ENCODE measurements at places on chromosomes 1 and 21.

GRCh38 chr1:43912607-43913006 lies 21.0 kb upstream of the ARTN start:
- DNase-seq, result no peak

- DNase-seq, result no peak
Observed at GRCh38 chr21:41601573-41602368, 93.8 kb upstream of the TMPRSS2 start.

- DNase-seq, result no peak
Observed at GRCh38 chr1:206672011-206672688, 12.6 kb upstream of the MAPKAPK2 start.

- DNase-seq, result no peak
Observed at GRCh38 chr1:158666037-158666436, 20.5 kb downstream of the SPTA1 start.

DNA sequence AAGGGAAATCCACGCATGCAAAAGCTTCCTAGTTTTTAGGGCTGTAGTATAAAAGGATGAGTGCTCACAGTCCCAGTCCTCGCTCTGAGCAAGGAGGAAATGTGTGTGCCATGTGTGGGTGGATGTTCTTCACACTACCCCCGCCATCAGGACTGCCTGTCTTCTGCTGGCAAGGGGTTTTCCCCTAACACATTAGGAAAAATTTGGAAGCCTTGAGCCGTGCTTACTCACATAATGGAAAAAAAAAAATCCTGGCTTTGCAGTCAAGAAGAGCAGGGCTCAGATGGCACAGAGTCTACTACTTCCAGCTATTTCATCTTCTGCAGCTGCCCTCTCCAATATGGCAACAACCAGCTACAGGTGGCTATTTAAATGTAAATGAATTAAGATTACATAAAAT lies 363.1 kb downstream of the PLPP3 start:
- peak; percentile 47 for DNase-seq

DNA sequence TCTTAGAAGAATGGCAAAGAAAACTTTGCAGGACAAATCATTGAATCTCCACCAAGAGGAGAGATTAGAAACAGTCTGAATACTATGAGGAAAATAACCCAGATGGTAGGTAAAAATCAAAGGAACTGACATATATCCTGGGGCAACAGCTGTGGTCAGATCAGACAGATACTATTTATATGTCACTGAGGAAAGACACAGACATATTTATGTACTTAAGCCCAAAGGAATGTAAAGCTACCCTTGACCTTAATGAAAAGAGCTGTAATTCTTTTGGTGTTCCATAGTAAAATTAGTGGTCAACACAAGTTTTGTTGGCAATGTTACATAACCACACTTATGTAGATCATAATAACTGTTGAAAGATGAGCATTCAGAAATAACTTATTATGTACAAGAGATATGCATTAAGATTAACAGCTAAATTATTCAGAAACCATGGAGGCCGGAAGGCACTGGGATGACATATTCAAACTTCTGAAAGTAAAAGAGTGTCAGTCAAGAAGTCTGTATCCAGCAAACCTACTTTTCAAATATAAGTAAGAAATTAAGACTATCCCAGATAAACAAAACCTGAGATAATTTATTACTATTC lies 166.1 kb upstream of the SAMSN1 start:
- no peak for DNase-seq

DNA sequence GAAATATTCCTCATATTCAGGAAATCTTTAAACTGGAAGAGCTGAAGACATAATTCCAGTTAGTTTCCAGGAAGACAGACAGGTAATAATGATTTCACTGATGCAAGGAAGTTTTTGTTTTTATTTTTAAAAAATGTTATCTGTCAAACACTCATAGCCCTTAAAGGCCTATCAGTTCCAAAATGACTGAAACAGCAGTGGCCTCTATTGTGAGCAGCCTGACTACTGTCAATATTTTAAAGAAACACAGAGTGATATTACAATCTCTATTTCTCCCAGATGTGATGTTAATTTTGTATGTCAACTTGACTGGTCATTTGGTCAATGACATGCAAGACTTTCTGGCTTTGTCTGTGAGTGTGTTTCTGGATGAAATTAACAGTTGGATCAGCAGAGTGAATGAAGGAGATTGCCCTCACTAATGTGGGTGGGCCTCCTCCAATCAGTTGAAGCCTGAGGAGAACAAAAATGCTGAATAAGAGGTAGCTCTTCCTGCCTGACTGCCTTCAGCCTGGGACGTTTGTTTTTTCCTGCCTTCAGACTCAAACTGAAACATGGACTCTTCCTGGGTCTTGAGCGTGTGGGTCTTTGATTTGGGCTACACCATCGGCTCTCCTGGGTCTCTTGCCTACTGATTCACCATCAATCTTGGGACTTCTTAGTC lies 31.3 kb upstream of the SLC30A10 start:
- no peak for DNase-seq

DNA sequence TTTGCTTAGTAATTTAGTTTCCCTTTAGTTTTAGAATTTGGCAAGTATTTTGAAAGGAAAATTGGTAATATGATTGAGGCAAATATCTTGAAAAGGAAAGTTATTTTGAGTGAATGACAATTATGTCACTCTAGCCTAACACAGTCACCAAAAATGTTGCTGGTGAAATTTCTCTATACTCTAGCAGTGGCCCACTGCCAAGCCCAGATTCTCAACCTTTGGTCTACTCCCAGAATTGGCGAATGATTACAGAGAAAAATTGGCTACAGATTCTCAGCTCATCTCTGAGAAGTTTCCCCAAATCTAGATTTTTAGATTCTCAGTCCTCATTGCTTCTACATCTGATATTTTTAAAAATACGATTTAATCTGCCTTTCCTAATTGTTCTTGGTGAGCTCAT lies 84.9 kb downstream of the PIGK start:
- no peak for DNase-seq

GRCh38 chr21:32599091-32599490 lies 13.1 kb downstream of the CFAP298 start:
- DNase-seq, result no peak

GRCh38 chr1:208009303-208009702 lies 98.4 kb upstream of the CD34 start:
- DNase-seq, result no peak

DNA sequence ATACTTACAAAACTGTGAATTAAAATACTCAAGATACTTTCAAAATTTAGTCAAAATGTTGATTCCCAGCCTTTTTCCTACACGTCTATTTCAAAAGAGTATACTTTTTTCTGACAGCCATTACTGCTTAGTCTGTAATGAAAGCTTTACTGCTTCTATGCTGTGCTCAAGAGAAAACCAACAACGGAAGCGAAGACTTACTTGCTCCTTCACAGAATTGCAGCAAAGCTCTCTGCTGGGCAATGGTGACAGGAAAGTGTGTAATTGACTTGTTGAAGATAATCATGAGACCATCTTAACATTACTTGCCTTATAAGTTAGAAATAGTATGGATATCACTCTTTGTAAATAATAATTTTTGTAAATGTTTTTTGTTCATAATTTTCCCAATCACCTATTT lies 1.7 kb upstream of the DYNLT5 start:
- no peak for DNase-seq

- DNase-seq, result no peak
Observed at GRCh38 chr1:195954848-195955247, 653.4 kb downstream of the KCNT2 start.

DNA sequence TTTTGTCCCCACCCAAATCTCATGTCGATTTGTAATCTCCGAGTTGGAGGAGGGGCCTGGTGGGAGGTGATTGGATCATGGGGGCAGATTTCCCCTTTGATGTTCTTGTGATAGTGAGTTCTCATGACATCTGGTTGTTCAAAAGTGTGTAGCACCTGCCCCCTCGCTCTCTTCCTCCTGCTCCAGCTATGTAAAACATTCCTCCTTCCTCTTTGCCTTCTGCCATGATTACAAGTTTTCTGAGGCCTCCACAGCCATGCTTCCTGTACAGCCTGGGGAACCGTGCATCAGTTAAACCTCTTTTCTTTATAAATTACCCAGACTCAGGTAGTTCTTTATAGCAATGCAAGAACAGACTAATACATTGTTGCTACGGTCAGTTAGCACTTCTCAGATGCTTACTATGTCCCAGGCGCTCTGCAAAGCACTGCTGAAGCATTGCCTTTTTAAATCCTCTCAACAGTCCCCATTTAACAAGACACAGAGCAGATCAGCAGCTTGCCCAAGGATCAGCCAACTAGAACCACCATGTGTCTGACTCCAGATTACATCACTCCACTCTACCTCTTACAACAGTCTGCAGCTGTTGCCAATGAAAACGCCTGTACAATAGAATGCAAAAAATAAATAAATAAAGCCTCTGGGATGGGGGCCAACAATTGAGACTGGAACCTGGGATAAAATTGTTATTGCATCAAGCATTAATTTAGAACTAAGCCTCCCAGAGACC lies 52.4 kb upstream of the USP1 start:
- peak; percentile 40 for DNase-seq

DNA sequence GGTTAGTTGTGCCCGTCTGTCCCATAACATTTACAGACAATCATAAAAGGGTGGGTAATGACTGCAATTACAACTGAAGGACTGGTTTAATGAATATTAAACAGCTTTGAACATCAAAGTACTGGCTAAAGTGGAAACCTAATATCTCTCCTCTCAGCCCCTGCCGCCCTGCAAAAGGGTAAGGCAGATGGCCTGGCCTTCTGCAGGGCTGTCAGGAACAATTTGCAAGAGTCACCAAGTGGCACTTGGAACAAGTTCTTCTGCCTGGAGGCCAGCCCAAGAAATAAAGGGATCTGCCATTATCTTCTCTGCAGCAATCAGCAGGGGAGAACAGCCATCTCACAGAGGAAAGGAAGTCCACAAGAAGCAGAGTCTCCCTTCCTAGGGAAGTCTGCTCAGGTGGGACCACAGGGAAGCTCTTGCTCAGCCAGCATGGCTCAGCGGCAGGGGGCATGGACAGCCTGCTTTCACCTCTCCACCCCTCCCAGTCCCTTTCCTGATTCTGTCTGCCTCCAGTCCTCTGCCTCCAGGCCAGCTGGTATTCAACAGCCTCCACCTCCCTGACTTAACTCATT lies 96.1 kb downstream of the TRABD2B start:
- DNase-seq, result no peak

- no peak for DNase-seq
Observed at GRCh38 chr1:151905070-151905442, 4.3 kb downstream of the THEM4 start.

GRCh38 chr1:19315378-19316198 lies 3.5 kb downstream of the SLC66A1 start:
- no peak for DNase-seq

DNA sequence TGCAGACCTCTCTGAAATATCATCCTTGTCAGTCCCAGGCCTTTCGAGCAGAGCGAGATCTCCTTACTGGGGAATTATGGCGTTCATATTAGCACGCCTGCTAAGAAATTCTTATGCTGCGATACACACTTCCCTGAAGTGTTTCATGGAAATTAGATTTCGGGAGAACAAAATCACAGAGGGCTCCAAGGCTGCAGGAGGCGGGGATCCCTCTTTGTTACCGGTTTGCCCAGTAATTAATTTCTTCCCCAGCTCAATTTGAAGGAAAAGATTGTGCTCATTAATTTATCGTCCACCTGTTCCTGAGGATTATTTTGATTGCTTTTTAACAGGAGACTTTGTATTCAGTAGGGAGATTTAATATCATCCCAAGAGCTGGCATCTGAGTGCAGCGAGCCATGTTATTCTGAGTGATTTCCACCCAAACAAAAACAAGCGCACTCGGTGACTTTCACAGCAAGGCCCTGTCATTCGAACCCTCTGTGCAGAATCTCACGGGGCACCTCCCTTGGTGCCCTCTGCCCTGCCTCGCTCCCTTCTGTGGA lies 202.3 kb upstream of the GALNT2 start:
- DNase-seq, result no peak

DNA sequence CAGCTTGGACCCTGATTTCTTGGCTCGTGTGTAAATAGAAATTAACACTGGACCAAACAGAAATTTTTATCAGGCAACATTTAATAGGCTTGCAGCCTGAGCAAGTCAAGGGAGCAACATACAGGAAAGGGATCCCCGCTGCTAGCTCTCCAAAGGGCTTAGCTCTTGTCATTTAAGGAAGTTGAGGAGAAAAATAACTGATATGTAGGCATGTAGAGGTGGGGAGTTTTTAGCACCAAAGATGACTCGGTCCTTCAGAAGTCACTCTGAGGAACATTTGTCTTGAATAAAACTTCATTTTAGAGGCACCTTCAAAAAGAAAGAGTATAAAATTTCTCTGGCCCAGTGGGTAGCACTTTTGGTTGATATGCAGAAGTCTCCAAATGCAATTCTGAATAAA lies 27.1 kb downstream of the GBP2 start:
- DNase-seq, result no peak

- no peak for DNase-seq
Observed at GRCh38 chr1:169047074-169047473, 59.4 kb upstream of the ATP1B1 start.

DNA sequence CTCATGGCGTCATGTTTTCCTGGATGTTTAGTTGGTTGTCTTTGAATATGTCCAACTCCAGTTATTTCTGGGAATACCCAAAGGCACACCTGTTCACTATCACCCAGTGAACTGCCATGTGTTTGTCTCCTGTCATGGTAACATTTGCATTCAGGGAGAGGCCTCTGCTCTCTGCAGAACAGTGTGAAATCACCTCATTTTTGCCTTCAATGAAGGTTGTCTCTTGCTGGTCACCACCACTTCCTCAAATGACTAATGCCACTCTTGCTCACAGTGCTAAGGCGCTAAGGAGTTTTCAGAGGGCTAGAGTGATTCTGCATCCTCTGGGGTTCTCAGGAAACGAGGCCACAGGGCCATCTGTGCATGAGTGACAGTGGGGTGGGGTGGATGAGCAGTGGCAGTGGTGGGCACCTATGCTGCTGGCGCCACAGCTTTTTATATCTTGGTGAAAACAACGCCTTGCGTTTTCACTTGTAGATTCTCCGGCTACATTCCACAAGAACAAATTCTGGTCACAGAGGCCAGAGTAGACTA lies 60.0 kb upstream of the ATP5PO start:
- DNase-seq, result no peak

GRCh38 chr21:42973309-42973990 lies 912 bp upstream of the PKNOX1 start:
- no peak for DNase-seq

DNA sequence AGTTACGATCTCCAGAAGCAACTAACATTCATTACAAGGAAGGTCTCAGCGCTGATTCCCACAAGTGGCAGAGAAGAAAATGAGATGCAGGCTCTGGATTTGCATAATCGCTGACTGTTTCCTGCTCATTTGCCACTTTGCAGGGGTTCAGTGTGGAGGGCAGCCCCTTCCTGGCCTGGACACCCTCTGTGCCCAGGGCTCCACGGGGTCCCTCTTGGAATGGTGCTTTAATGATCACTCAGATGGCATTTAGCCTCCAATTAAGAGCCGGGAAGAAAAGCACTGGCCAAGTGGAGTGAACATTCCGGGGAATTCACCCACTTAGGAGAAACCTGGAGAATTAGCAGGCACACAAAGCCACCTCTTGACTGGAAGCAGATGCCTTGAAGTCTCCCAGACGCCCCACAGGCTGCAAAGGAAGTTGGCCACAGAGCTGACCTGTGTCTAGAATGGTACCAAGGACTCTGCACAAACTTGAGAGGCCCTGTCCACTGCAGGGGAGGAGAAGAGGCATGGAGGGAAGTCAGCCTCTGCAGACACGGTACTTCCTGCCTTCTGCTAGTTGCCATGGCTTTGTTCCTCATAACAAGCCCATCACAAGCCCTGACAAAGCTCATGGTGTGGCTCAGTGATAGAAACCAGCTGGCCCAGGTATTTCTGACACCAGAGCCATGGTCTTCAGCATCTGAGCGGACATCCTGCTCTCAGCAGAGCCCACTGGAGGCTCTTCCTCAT lies 157.2 kb downstream of the KAZN start:
- peak; percentile 45 for DNase-seq

Data from hippocampal formation (tissue), 2 donors.